ENCODE measurements at places on chromosomes 12 and 14. TPM values are rescaled to one million over a fixed set of nuclear protein-coding genes. Genes with fewer than 3 reads are reported as not detected.
A peak's percentile ranks its signal among the peaks of the same experiment; 100 is the strongest.

GRCh38 chr12:32031109-32031508 lies 71.9 kb downstream of the RESF1 start:
- DNase-seq, result no peak

GRCh38 chr12:27180906-27181505 lies 63.1 kb upstream of the STK38L start:
- peak; percentile 77 for DNase-seq

DNA sequence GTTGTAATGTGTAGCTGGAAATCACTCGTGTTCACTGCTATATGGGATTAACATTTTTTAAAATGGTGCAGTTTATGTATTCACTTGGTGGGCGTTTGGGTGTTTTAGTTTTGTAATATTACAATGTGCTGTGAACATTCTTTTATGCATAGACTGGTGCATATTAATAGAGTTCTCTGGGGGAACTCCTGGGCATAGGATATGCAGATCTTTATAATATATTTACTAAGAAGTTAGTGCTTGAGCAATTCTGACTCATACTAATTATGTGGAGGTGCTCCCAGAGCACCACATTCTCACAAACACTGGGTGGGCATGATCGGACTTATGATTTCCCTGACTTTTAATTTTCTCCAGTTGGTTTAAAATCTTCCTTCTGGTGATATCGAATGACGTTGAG lies 342.3 kb downstream of the PDZRN4 start:
- DNase-seq, result no peak

DNA sequence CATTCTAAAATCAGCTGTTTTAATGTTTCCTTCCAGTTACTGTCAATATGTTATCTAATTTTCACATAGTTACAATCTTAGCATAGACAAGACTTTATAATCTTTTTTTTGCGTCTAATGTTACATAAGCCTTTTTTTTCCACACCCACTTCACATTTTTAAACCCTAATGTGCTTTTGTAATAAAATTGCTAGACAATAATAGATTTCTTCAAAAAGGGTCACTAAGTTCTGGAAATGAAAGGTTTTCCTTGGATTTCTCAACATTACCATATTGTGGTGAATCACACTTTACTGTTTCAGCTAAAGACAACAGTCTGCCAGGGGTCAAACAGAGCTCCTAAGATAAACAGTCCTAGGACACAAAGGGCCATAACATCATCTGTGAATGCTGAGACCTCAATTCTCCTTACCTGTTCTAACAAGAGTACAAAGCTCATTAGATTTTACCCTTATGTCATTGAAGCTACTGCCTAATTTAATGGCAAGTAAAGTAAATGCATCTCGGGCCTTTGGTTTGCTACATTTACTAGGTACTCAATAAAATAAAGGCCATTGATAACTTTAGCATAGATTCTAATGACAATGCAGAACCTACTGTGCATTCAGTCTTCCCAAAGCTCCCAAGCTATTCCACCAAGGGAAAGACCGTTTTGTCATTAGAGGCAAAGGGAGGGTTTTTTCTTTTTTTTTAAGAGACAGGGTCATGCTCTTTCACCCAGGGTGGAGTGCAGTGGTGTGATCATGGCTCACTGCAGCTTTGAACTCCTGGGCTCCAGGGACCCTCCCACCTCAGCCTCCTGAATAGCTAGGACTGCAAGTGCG lies 111.2 kb upstream of the SLC38A2 start:
- peak; percentile 84 for DNase-seq

- peak; percentile 16 for DNase-seq
These were observed 178.1 kb upstream of the ARHGAP5 start for GRCh38 chr14:31898838-31899528.

DNA sequence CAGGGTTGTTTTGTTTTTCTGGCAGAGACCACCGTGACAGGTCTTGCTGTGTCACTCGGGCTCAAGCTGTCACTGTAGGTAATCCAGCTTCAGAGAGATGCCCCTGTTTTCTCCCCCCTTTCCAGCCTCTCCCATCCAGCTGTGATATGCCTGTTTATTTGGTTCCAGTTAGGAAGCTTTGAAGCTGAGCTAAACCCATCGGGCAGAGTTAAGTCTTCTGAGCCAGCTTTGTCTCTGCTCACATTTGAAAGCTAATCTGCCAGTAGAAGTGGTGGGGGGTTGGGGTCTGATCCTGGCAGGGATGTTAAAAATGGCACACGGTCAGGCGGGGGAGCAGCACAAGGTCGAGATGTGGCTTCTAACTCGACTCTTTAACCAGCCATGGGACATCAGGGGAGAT lies 130.0 kb downstream of the TSPAN9 start:
- DNase-seq, result no peak

GRCh38 chr12:70559390-70559789 lies 77.8 kb downstream of the PTPRB start:
- no peak for DNase-seq

GRCh38 chr12:29041621-29042020 lies 107.5 kb upstream of the FAR2 start:
- peak; percentile 94 for DNase-seq

- no peak for DNase-seq
These were observed 89.3 kb downstream of the SPTSSA start for GRCh38 chr14:34372786-34373185.

DNA sequence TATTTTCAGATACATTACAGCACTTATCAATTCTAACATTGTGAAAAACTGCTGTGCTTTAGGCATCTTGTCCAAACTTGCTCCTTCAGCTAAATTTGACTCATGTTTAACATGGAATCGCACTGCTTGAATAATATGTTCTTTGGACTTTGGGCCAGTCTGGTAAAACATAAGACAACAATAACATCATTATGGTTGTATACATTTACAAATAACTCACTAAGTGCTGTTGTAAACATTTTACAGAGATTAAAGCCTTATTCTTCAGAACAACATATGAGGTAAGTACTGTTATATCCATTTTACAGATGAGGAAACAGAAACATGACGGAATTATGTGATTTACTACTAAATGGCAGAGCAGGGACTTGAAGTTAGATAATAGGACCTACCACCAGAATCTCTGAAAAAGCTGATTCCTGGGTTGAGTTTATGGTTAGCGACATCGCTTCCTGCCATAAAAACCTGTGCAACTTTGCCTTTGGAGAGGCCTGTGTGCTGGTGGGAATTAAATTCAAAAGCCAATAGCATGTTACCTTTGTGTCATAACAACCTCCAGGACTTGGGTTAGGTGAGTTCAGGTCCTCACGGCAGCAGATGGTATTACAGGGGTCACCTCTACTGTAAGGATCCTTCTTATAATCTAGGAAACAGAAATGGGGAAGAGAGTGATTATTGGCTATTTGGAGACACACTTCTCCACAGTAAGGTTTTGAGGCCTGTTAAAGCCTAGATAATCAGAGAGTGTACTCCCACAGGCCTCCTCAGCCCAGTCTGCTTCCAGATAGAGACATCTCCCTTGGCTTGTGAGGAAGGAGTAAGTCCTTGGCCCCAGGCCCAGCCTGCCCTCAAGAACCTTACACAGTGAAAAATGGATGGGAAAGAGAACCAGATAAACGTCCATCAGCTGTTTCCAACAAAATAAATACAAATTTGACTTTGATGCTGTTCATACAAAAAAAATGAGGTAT lies 61.8 kb downstream of the PLBD1 start:
- no peak for DNase-seq

- DNase-seq, result no peak
These were observed 127.8 kb upstream of the PTPRQ start for GRCh38 chr12:80316222-80316621.

DNA sequence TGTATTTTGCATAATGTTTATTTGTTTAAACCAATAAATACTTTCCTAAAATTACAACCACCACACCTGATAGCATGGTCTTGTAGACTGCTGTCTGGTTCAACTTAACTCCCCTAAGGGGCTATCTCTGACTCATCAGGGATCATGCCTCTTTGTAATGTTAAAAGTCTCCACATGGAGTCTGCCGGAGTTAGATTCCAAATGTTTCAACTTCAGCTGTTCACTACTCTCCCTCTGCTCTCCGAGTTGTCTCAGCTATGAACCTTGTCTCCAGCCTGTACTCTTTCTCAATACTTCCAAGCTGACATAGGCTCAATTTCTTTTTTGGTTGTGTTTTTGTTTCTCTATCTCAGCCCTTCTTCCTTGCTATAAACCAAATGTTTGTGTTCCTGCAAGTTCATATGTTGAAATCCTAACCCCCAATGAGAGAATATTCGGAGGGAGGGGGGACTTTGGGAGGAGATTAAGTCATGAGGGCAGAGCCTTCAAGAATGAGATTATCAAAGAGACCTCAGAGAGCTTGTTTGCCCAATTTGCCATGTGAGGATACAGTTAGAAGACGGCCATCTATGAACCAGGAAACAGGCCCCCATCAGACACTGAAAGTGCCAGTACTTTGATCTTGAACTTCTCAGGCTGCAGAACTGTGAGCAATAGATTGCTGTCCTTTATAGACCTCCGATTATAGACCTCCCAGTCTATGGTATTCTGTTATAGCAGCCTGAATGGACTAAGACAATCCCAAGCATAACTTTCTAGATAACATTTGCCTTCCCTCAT lies 858.2 kb downstream of the VRK1 start:
- no peak for DNase-seq

DNA sequence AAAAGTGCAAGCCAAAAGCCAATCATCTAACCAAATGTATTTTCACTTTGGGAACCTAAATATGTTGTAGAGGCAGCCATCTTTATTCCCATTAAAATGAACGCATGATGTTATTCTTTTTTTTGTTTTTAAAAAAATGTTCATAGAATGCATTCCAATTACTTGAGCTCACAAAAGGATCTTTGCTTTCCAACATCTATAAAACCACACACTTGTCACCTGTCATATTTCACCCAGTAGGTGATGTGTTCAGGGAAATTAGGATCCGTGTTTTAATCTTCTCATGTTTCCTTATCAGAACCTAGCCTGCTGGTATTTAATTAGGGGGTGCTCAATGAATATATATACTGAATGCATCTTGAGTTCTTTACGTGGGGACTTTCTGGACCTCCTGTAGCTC lies 13.6 kb downstream of the TTC8 start:
- no peak for DNase-seq

DNA sequence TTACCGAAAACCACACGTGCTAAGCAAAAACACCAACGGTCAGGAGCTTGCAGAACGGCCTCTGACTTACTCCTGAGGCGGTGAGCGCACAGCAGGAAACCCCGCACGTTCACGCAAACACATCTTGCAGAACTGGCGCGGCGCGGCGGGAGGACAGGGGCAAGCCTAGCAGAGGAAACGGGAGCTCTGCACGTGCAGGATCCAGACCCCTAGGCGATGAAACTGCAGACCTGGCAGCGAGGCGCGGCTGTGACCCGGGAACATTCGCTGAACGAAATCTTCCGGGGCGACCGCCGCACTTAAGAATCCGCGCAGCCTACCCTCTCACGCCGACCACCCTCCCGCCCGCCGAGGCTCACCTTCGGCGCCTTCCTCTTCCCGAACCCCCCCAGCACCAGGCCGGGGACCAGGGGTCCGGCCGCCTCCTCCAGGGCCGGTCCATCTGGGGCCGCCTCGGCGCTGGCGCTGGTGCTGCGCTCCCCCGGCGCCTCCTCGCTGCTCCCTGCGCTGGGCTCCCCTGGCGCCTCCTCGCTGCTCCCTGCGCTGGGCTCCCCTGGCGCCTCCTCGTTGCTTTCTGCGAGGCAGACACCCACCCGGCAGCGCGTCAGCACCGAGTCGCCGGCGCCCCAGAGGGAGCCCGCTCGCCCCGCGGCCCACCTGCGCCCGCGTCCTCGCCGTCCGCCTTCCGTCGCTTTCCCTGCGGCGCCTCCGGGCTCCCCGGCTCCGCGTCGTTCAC lies 615 bp downstream of the DDX51 start:
- DNase-seq, result no peak

DNA sequence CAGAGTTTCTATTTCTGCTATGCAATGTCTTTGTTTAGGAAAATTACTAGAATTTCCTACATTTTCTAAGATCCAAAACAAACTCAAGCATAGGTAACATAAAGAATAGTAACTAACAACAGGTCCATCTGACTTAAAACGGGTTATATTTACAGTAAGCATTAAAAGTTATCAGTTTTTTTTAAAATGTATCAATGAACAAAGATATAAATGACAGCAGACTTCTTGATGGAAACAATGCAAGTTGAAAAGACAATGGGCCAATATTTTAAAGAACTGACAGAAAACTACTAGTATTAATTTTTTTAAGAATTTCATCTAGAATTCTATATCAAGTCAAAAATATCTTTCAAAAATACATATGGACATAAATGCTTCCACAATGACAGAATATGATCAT lies 367.1 kb upstream of the MGAT4C start:
- no peak for DNase-seq

- DNase-seq, result no peak
These were observed 7.2 kb downstream of the MFAP5 start for GRCh38 chr12:8655421-8655820.

DNA sequence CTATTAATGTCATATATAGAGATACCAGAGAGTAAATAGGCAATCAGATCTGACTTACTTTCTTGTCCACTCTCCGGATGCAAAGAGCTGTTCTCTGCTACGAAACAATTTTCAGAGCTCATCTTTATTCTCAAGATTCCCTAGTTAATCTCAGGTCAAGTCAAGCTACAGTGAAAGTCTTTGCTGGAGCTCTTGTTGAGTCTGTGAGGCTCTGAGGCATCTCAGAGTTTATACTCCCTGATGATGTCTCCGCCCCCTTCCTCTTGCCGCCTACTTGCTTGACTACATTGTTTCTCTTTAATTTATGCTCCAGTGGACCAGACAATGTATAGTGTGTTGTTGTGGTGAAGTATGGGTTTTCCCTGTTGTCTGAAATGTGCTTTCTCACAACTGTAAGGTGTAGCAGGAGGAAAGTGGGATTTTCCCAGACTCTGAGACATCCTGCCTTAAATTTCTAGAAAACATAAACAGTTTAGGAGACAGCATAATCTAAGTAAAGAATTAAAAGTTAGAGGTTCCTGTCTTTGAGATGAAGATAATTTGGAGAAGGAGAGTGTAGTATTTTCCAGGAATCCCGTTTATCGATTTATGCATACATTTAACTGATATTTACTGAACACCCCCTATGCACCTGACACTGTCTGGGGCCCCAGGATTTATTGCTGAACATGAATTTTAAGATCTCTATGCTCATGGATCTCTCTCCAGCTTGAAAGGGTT lies at the start of gene CD69:
TSS of gene CD69 (minus strand) at position 203 of the 720 bp plus-strand sequence. CDS start at position 122, 81 bp downstream.
- DNase-seq, result no peak

- DNase-seq, result no peak
These were observed 42.4 kb downstream of the GLRX5 start for GRCh38 chr14:95577067-95577800.

- DNase-seq, result no peak
These were observed 138.1 kb upstream of the AEBP2 start for GRCh38 chr12:19301223-19301622.

GRCh38 chr14:38960946-38961531 lies 142.0 kb downstream of the SEC23A start:
- DNase-seq, result no peak

- no peak for DNase-seq
These were observed 361.9 kb upstream of the FAR2 start for GRCh38 chr12:28787151-28787550.

Gene CD163
- not detected for total RNA-seq

Gene CD69
- total RNA-seq, result not detected

Gene MIPOL1
- 14.7 TPM for total RNA-seq

Gene CCDC175
- not detected for total RNA-seq

Gene MYF5
- total RNA-seq, result not detected

Gene RHEBL1
- 0.64 TPM for total RNA-seq

Gene ANP32D
- not detected for total RNA-seq

Gene TEP1
- 17.7 TPM for total RNA-seq

Gene YARS2
- 24.2 TPM for total RNA-seq

Gene KRT71
- not detected for total RNA-seq

Gene MVK
- total RNA-seq, result 29.8 TPM
